ENCODE measurements at places on chromosomes 3 and 15.
A peak's percentile ranks its signal among the peaks of the same experiment; 100 is the strongest.

DNA sequence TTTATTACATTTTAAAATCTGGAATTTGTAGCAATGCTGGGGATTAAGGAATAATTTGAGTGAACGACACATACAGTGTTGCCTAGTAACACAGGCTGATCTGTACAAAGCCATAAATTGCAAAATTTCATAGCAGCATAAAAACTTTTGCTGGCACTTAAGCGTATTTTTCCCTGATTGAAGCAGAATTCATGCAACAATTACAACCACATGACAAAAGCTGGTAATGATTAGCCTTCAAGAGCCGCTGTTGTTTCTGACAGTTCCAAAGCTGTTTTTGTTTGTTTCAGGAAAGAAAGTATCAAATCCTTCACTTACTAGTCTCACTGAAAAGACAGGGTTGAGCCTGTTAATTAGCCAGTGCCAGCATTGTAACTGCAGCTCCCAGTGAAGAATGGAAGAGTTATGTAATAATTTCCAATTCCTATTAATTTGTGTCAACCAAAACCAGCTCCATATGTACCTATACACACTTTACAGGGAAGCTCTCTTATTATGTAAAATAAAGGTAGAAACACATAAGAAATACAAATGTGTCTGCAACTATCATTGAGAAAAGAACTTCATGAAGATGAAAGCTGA, 60.7 kb downstream of the AGTR1 start:
- DNase-seq = no peak

- no peak for DNase-seq
Measured at GRCh38 chr3:110262896-110263295, 808.7 kb upstream of the NECTIN3 start.

- no peak for DNase-seq
Measured at GRCh38 chr3:111581403-111582119, 13.6 kb downstream of the ZBED2 start.

- DNase-seq = no peak
Measured at GRCh38 chr3:14336749-14337598, 65.4 kb upstream of the SLC6A6 start.

- no peak for DNase-seq
Measured at GRCh38 chr3:72462595-72463011, 385.6 kb downstream of the SHQ1 start.

DNA sequence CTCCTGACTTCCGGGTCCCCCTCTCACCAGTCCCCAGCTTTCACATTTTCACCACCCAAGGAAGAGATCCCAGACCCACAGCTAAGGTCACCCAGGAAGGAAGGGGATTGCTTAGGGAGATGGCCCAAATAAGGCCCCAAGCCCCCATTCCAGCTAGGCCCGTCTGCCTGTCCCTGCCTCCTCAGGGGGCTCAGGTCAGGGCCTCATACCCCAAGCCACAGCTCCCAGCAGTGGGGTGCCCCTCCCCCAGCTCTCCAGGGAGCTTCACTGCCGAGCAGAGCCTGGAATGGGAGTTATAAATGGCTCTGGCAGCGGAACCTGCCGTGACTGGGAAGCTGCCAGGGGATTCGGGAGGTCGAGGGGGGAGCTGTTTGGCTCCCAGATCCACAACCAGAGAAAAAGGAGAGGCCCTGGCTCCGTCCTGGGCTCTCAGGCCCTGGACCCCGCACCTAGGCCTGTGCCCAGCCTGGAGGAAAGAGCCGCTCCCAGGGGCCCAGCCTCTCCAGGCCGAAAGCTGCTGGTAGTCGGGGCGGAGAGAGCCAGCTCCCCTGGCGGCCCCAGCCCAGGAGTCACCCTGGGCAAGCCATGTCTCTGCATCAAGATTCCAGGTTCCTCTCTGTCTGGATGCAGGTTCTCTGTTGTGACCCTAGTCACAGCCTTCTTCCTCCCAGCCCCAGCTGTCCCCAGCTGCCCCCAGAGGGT, 550 bp downstream of the CCDC9B start:
- no peak for DNase-seq

DNA sequence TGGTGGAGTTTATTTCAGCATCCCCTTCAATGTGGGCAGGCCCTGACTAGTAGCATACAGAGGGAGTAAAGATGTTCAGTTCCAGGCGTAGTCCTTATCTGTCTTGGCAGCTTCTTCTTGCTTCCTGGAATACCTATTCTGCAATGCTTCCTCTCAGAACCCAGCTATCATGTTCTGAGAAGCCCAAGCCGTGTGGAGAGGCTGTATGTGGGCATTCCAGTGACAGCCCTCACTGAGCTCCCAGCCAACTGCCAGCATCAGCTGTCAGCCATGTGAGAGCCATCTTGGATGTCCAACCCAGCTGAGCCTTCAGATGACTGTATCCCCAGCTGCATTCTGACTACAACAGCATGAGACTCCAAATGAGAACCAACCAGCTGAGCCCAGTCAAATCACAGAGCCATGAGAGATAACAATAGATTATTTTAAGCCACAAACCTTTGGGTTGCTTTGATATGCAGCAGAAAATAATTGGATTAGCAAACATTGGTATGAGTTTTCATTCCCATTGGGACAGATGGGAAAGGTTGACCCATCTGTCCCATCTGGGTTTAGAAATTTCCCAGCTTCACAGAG, 8.4 kb upstream of the CMTM7 start:
- no peak for DNase-seq

- no peak for DNase-seq
Measured at GRCh38 chr3:177420651-177421480, 223.6 kb upstream of the TBL1XR1 start.

- no peak for DNase-seq
Measured at GRCh38 chr15:79952329-79952728, 18.7 kb downstream of the BCL2A1 start.

DNA sequence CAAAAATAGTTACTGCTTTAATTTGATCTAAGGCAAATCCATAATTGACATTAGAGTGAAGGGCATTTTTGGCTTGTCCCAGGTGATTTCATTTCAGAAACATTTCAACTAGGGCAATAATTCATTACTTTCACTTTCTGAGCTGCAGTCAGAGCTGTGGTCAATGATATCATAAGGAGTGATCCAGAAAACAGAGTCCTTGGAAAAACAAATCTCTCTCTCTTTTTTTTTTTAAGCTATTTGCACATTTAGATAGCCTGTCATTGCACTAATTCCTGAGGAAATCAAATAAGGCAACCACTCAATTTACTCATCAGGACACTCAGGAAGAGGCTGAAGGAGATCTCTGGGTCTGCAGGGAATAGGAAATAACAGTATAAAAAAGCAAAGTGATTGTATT, 269.5 kb upstream of the LRRC3B start:
- DNase-seq = no peak

DNA sequence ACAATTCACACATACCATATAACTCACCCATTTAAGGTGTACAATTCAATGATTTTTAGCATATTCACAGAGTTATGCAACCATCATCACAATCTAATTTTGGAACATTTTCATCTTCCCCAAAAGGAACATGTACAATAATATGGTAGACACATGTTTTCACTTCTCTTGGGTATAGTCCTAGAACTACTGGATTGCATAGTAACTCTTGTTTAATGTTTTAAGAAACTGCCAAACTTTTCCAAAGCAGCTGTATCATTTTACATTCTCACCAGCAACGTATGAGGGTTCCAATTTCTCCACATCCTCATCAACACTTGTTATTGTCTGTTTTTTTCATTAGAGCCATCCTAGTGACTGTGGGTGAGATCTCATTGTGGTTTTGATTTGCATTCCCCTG, 14.3 kb downstream of the BNC1 start:
- DNase-seq = no peak

DNA sequence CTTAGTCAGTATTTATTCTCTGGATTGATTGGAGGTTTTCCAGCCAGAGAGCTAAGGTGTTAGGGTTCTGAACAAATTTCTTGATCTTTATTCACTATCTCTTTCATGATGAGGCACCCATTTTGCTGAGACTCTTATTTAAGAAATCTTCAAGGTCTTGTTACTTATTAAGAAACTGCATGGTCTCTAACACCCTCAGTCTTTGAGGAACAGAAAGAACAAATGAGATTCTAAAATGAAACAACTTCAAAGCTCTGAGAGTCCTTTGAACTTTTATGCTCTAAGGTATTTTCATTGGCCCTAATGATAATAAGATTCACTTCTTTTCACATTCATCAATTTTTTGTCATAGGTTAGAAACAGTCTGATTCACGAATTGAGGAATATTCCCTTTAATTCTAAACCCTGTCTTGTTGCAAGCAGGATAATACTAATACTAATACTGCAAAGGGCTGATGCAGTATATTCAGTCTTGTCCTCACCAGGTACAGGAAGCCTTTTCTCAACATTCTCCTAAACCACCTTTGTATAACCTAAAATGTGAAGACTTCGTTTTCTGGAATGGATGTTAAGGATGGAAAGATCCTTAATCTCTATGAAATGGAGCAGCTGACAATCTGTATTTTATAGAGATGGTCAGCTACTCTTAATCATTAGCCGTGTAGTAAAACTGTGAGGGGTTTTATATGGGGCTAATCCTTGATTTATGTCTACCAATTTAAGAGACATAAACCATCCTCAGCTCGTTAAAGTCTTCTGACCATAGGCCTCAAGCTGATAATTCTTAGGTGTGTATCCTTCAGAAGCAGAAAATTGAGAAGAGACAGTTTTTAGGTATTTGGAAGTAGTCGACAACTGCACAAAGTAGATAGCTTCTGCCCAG, 198.3 kb downstream of the OTOL1 start:
- no peak for DNase-seq

DNA sequence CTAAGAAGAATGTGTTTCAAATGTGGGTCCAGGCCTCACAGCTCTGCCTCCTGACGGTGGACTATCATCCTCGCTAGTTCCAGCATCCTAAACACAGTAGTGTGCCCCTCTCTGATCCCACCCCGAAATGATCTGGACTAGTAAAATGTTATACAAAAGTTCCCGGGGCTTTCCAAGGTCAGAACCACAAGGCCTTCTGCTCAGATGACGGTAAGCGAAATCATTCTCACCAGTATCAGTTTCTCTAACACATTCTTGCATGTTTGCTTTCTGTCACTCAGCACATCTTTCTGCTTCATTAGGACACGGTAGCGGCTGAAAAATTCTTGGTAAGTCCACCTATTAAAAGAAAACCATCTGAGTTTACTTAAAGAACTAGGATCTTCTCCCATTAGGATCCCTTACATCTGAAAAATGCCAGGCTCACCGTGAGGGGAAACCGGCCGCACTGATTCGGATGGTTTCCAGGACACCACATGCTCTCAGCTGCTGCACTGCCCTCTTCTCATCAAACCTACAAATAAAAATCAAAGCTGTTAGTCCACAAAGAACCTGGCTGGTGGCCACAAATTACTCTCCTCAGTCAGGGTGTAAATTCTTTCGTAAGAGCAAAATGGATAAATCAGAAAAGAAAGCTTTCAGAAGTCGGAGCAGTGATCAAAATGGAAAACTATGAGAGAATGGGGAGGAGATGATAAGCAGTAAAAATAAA, 83.9 kb upstream of the MYO5C start:
- peak; percentile 16 for DNase-seq

GRCh38 chr3:14007006-14007405, 117.7 kb downstream of the CHCHD4 start:
- no peak for DNase-seq

- DNase-seq = no peak
Measured at GRCh38 chr3:15929944-15930571, 132.3 kb upstream of the ANKRD28 start.

DNA sequence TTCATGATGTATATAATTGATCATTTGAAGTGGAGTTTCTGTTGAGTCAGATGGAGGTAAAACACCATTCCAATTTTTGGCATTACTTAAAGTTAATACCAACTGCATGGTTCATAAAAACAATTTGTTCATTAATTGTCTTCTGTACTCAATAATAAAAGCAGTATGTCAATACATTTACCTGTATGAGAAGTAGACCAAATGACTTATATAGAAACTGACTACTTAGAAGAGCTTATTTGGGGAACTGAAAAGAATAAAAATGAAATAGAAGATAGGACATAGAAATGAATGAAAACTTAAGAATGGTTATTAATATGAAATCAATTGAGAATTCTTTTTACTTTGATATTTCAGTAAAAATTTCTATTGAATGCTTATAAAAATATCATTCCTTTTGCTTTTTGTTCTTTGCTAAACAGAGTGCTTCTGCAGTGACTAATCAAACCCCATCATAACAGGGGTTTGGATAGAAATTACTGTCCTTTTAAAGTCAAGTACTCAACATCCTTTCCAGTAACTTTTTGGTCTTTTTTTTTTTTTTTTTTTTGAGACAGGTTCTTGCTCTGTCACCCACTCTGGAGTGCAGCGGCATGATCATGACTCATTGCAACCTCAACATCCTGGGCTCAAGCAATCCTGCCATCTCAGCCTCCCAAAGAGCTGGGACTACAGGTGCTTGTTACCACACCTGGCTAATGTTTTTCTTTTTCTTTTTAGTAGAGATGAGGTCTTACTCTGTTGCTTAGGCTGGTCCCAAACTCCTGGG, 6.5 kb upstream of the CRYBG3 start:
- peak; percentile 71 for DNase-seq

GRCh38 chr3:103459815-103460214, 1025.0 kb downstream of the ZPLD1 start:
- no peak for DNase-seq

- peak; percentile 92 for DNase-seq
Measured at GRCh38 chr15:72230197-72231065, 559 bp downstream of the PKM start.

- DNase-seq = no peak
Measured at GRCh38 chr3:105466495-105467404, 100.0 kb downstream of the ALCAM start.

DNA sequence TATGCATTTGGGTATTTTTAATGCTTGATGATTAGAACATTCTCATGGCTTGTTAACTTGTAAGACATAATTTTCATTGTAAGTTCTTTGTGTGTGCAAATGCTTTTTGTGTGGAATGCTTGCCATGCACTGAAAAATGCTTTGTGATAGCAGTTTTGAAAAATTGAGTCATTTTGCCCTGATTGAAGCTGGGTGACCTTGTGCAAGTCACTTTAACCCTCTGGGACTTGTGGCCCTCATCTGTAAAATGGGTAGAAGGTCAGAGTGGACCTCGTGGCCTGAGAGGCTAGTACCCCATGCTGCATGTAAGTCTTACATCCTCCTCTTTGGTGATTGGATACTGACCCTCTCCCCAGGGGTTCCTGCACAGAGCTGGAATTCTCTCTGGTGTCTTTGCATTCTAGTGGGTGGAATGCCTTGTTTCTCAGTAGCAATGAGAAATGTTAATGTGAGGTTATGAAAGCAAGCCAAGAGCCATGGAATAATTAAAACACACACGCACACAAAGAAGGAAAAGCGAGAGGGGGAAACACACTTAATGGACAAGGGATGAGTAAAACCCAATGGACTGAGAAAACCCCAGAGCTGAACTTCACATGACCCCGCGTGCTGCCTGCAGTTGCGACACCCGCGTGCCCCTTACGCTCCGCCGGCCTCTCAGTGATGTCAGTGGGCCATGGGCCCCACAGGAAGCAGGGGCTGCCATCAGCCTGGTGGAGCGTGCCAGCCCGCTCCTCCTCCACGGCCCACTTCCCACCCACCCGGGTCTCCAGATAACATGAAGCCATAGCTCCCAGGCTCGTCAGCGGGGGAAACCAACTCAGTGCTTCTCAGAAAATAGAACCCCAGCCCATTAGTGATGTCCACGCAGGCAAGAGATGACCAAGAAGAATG, 44.0 kb downstream of the SMAD3 start:
- peak; percentile 49 for DNase-seq
